CD4-positive, alpha-beta T cell treated with Interleukin-12 subunit alpha and Interleukin-12 subunit beta, for 1 hour (primary cell): ENCODE measurements at places on chromosomes 13 and 19.

GRCh38 chr13:45879666-45880065, 28.1 kb upstream of the SIAH3 start:
- no peak for DNase-seq

- no peak for DNase-seq
These were observed 204 bp upstream of the PDX1 start for GRCh38 chr13:27919659-27919933.

DNA sequence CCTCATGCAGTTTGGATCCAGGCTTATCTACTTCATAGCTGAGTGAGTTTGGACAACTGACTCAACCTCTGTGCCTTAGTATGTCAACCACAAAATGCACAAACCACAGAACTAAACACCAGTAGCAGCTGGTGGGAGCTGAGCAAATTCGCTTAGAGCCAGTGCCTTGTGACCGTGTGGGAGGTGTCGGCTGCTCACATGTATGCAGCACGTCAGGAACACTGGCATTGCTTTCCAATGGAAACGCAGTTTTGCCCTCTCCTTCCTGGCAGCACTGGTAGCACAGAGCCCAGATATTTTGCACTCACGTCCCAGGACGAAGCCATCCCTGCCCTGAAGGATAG, 8.3 kb upstream of the NTN5 start:
- DNase-seq, result no peak

DNA sequence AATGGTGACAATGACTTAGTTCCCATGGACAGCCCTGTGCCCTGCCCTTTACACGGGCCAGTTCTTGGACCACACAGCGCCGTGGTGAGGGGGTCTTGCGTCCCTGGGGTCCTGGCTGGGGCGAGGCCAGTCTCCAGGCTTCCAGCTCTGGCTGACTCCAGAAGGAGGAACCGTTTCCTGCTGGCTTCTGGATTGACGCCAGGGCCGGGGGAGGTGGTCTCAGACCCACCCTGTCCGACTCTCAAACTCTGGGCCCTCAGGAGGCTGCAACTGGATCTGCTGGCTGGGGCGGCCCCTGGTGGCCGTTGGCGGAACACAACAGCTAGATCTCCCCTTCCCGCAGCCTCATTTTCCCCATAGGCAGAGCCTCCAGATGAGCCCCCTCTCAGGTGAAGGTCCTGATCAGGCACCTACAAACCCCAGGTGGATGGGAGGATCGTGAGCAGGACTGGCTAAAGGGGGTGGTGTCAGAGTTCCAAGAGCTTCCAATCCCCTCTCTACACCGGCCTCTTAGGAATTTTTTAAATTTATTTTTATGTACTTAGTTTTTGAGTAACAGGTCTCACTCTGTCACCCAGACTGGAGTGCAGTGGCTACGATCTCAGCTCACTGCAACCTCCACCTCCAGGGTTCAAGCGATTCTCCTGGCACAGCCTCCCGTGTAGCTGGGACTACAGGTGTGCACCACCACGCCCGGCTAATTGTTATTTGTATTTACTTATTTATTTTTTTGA, 8.0 kb downstream of the CCDC194 start:
- DNase-seq, result peak; percentile 64

GRCh38 chr13:23680845-23681669, 110.8 kb downstream of the TNFRSF19 start:
- no peak for DNase-seq

DNA sequence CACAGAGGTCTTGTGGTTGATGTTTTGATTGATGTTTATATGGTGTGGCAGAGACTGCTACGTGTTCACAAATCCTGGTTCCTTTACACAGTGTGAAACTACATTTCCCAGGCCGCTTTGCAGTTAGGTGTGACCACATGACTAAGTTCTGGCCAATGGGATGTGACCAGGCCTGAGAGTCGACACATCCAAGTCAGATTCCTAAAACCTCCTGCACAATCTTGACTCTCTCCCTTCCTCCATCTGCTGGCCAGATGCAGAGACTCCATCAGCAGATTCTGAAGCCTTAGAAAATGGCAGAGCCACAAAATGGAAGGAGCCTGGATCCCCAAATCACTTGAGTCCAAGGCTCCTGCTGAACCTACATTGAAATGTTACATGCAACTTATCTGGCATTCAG, 12.6 kb downstream of the CD37 start:
- peak; percentile 16 for DNase-seq

DNA sequence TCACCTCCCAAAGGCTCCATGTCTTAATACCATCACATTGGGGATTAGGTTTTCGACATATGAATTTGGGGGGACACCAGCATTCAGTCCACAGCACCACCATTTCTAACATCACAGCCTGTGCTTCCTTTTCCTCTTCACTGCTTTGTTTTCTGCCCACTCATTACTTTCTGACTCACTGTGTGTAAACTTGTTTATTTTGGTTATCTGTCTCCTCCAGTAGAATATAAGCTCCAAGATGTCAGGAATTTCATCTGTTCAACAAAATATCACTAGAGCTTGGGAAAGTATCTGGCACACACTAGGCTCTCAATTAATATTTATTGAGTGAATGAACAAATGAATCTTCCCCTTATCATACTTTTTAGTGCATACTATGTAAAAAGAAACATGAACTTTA, 152.0 kb downstream of the NUFIP1 start:
- no peak for DNase-seq

DNA sequence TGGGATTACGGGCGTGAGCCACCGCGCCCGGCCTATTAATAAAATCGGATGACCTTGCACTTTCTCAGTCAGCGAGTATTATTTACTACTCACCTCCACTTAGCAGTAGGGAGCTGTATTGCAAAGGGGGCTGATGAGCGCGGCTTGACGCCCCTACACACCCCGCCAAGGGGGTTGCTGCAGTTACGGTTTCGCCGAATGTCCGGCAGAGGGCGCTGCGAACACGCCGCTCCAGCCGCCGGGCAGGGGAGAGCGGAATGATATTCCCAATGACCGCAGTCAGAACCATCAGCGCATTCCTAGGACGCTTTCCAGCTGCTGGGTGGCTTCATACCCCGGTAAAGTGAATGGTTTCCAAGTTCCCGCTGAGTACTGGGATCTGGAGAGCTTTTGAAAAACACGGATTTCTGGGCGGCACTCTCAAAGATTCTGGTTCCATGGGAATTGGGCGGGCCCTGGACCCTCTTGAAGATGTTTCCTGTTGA, 30.0 kb upstream of the TPT1 start:
- peak; percentile 60 for DNase-seq

DNA sequence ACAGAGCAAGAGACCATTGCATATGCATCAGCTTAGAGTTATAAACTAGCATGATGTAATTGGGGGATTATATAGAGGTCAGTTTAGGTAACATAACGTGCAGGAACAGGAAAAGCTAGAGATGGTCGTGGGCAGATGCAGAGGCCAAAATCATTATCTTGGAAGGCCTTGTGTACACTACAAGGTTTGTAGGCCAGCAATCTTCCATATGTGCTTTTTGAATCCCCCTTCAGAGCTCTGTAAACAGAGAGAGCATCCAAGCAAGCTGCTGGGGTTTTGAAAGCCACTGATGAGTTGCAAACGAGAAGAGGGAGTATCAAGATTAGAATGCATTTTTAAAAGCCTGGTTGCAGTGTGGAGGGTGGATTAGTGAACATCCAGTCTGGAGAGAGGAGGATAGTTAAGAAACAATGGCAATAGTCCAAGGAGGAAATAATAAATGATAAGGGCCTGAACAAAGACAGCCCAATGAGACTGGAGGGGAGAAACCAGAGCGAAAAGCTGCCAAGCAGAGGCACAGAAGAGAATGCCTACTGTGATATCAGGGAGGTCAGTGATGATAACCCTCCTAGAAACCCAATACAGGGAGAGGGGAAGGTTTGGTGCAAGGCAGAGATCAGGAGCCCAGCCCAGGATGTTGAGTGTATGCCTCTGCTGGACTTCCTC, 109.6 kb downstream of the ZAR1L start:
- DNase-seq, result no peak

DNA sequence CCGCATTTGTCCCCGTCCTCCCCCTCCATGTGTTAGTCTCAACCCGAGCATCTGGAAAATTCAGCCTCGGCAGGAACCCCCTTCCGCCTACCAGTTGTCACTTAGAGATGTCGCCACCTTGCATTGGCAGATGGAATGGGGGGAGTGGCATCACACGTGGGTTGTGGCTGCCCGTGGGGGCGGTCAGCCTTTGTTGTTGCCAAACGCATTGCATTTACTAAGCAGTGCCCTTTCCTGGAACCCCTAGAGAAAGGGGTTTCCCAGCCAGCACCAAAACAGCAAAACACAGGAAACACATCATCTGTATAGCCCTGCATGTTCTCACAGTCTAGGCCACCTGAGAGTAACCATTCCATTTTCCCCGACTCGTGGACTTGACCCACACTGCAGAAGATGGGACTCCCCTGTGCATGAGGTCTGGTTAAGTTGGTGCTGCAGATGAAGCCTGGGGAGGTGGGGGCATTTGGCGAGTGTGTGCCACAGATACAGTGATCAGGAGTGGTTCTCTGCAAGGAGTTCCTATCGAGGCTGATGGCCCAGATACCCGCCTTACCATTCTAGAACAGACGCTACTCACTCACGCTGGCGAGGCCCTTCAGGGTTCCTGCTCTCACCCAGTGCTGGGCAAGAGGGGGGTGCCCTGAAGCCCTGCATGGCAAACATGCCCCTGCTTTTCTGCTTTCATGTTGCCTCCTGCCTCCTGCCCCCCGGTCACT, 38.3 kb downstream of the TMED1 start:
- DNase-seq, result peak; percentile 92

DNA sequence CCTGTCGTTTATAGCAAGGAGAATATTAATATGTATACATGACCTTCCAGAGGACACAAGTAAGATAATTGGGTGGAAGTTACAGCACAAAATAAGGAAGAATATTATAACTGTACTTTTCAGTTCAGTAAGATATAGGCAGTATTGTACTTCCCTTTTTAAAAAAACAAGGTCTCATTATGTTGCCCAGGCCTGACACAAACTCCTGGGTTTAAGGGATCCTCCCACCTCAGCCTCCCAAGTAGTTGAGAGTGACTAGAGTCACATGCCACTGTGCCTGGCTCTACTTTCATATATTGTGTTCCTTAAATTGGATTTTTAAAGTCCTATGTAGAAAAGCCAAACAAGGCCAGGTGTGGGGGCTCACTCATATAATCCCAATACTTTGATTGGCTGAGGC, 19.5 kb upstream of the MAB21L1 start:
- no peak for DNase-seq

GRCh38 chr13:77353995-77354394, 27.1 kb upstream of the MYCBP2 start:
- no peak for DNase-seq

DNA sequence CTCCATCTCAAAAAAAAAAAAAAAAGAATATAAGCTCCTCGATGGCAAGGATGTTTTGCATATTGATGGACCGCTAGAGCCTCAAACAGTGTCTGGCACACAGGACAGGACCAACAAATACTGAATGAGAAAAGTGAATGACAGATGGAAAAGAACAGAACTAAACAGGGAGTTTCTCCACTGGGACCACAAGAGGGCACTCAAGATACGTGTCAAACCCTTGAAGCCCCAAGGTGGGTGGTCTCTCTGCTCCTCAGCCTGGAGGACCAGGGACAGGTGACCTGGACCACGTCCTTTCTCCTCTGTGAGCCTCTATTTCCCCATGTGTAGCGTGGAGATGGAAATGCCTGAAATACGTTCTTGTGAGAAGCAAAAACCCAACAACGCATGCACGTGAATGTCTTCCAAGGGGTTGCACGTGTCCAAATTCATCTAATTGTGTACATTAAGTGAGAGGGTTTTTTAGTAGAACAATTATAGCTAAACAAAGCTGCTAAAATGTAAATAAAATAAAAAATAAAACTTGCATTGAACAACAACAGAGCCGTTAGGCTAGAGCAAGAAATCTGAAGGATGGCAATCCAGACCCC, 5.7 kb upstream of the CDC42EP5 start:
- peak; percentile 36 for DNase-seq

DNA sequence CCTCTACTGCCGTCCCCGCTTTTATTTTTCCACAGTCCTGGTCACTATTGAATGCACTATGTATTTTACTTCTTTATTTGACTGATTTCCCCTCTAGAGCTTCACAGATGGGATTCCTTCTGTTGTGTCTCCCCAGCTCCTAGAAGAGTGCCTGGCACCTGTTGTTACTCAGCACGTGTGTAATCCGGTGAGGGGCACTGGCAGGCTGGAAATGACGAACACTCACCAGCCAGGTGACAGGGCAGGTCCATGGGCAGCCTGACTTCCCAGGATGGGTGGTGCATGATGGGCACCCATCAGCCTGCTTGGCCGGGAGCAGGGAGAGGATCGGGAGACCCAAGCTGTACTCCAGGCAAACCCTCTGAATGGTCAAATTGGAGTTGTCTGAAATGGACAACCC, 67.2 kb downstream of the CEBPG start:
- no peak for DNase-seq

DNA sequence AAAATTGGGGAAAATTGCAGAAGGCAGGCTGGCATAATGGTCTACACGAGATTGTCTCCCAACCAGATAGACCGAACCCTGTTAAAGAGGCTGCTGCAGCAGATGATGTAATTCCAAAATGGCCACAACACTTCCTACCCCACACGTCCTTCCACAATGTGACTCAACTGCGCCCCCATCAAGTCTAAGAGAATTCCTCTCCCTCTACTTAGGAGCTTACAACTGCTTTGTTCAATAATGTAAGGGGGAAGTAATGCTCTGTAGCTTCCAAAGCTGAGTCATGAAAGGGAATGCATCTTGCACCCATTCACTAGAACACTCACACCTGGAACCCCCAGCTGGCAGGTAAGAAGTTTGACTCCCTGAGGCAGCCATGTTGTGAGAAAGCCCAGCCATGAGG, 117.8 kb upstream of the IRS2 start:
- DNase-seq, result no peak

DNA sequence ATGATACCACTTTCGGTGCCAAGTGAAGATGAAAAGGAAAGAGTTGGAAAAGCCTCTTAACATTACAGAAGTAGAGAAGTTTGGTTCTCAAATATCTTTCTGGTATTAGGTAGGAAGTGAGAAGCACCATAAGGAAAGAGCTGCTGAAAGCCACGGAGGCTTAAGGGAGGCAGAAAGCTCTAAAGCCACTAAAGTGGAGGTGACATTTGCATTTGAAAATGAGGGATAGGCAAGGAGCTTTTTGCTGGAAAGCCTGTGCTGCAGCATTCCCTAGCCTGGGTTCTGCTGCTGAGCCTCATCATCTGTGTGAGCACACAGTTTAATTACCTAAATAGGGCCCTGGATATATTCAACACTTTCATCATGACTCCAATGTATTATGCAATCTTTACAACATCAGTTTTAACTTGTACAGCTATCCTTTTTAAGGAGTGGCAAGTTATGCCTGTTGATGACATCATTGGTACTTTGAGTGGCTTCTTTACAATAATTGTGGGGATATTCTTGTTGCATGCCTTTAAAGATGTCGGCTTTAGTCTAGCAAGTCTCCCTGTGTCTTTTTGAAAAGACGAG, 315.4 kb downstream of the RBM26 start:
- no peak for DNase-seq

DNA sequence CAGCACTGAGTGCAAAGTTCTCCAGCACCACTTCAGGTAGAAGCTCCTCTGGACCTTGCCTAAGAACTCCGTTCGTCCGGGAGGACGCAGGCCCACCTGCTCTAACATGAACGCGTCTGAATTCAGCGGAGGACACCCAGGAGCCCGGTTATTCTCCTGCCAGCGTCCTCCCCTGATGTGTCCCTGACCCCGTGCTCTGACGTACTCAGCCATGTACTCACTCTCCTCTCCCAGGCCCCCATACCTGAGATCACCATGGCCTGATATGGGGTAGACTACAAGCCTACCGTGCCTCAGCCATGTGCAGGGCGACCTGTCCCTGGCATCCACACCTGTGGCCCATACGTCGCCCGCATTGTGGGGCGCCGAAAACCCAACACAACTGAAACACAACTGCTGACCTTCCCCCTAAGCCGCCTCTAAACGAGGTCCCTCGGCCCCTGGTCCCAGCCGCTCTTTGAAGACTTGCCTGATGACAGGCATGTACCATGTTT, 744 bp upstream of the ZNF584 start:
- DNase-seq, result no peak
